Adrenal gland (tissue), 19 donors: ENCODE measurements at places on chromosomes 11 and 22. TPM values are rescaled to one million over a fixed set of nuclear protein-coding genes. Genes with fewer than 3 reads are reported as not detected.

Gene CDC45
- 2.2 TPM for polyA plus RNA-seq

Gene CALCA
- polyA plus RNA-seq = not detected

Gene KREMEN1
- 9.3 TPM for polyA plus RNA-seq

Gene KCTD21
- 9.3 TPM for polyA plus RNA-seq

Gene SGSM1
- 3.3 TPM for polyA plus RNA-seq

Gene MGAT3
- 1.4 TPM for polyA plus RNA-seq

Gene PRAME
- 9.1 TPM for polyA plus RNA-seq

Gene MYBPC3
- polyA plus RNA-seq = 5.8 TPM

Gene SCUBE2
- 2.3 TPM for polyA plus RNA-seq

Gene VPREB1
- polyA plus RNA-seq = not detected

Gene RHOG
- polyA plus RNA-seq = 49.4 TPM

Gene GPHA2
- polyA plus RNA-seq = not detected

Gene OR4D5
- polyA plus RNA-seq = not detected

Gene SYNGR1
- polyA plus RNA-seq = 8.5 TPM

Gene F2
- polyA plus RNA-seq = not detected

Gene ROBO4
- 31.0 TPM for polyA plus RNA-seq

Gene C11orf87
- polyA plus RNA-seq = 0.08 TPM

Gene OR8A1
- polyA plus RNA-seq = not detected

Gene RHOD
- 9.9 TPM for polyA plus RNA-seq

Gene LMNTD2
- 21.0 TPM for polyA plus RNA-seq

Gene CSF2RB
- 2.2 TPM for polyA plus RNA-seq

Gene OR5L1
- polyA plus RNA-seq = not detected

Gene APOBEC3G
- 11.6 TPM for polyA plus RNA-seq

Gene CTR9
- polyA plus RNA-seq = 13.8 TPM

Gene KCNK7
- 2.4 TPM for polyA plus RNA-seq

Gene DDX25
- polyA plus RNA-seq = 2.5 TPM

Gene HOATZ
- polyA plus RNA-seq = not detected

Gene MYH9
- 96.2 TPM for polyA plus RNA-seq

Gene RFPL2
- polyA plus RNA-seq = 0.24 TPM

Gene VWCE
- polyA plus RNA-seq = 5.8 TPM

Gene C22orf31
- not detected for polyA plus RNA-seq

Gene TM7SF2
- polyA plus RNA-seq = 589 TPM

Gene LINC01488
- not detected for polyA plus RNA-seq

Gene CARS1
- 31.1 TPM for polyA plus RNA-seq

Gene OR52I1
- polyA plus RNA-seq = not detected

Gene FAM83F
- polyA plus RNA-seq = 0.13 TPM

Gene MRPL40
- 73.6 TPM for polyA plus RNA-seq

Gene CASP4
- polyA plus RNA-seq = 68.2 TPM

Gene AMPD3
- polyA plus RNA-seq = 16.5 TPM

Gene SCN3B
- polyA plus RNA-seq = 2.3 TPM

Gene PANX1
- 3.3 TPM for polyA plus RNA-seq

Gene TRPC6
- polyA plus RNA-seq = 0.26 TPM

Gene MS4A15
- 0.07 TPM for polyA plus RNA-seq

Gene CYTH4
- polyA plus RNA-seq = 7.5 TPM

Gene SLC36A4
- 4.6 TPM for polyA plus RNA-seq

Gene ARAP1
- 150 TPM for polyA plus RNA-seq

Gene FAM180B
- polyA plus RNA-seq = not detected

Gene ADM
- polyA plus RNA-seq = 27.6 TPM

Gene TUBA8
- 3.2 TPM for polyA plus RNA-seq
